ENCODE measurements at places on chromosomes 11 and 22.

DNA sequence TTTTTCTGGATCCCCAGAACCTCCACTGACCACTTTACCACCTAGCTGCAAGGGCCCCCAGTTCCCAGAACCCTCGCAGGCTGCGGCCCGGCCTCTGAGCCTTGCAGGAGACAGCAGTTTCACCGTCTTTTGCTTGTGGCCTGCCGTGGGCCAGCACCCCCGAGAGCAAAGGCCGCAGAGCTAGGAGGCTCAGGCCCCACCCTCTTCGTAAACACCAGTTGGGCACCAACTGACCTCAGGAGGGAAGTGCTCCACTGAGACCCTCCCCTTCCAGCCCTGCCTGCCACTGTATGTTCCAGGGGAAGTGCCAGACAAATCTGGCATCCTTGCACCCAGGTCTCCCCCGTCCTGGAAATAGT lies 23.4 kb upstream of the CREB3L1 start:
- no peak for DNase-seq

DNA sequence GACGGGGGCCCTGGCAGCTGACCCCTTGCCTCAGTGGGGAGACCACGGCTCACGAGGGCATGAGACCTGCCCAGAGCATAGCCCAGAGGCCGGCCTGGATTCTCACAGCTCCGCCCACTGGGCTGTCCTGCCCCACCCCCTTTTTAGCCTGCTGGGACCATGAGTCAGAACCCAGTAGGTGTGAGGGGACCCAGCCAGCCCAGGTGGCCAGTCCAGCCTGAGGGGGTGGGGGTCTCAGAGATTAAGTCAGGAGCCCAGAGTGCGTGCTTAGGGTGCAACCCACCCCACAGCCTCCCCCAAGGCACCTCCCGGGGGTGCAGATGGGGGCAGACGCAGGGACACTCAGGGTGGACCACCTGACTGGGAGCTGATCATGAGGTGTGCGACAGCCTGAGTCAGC lies 40.1 kb upstream of the PPARA start:
- DNase-seq, result no peak

GRCh38 chr11:35598254-35599125 lies 19.8 kb upstream of the FJX1 start:
- no peak for DNase-seq

DNA sequence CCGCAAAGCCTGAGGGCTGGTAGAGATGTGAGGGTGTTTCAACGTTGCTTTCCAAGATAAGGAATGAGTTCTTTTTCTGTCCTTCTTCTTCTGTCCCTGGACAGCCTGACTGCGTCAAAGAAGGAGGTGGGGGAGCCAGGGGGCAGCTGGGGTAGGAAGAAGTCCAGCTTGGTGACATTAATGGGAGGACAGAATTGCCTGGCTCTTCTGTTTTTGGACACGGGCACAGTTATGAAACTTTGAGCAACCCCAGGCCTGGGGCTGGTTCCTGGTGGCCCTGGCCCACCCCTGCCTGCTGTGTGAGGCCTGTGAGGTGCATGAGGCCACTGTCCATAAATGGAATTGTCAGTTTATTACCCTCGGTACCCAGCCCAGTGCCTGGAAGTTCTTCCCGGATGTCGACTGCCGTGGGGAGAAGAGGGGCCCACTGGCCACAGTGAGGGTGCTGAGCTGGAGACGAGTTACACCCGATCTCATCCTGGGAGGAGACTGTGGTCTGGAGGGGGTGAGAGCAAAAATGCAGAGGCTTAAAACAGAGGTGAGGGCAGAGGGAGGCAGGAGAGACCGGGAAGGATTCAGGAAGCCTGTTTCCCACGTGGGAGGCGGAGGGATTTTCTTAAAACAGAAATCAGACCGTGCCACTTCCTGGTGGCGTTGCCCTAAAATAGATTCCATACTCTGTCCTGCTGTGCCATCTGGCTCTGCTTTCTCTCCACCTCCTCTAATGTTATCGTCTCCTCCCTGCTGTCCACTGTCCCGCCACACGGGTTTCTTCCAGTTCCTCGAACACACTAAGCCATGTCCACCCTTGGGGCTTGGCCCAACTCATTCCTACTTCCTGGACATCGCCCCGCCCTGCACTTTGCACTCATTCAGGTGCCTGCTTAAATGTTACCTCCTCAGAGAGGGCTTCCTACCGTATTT lies 59.7 kb upstream of the RASD2 start:
- no peak for DNase-seq

DNA sequence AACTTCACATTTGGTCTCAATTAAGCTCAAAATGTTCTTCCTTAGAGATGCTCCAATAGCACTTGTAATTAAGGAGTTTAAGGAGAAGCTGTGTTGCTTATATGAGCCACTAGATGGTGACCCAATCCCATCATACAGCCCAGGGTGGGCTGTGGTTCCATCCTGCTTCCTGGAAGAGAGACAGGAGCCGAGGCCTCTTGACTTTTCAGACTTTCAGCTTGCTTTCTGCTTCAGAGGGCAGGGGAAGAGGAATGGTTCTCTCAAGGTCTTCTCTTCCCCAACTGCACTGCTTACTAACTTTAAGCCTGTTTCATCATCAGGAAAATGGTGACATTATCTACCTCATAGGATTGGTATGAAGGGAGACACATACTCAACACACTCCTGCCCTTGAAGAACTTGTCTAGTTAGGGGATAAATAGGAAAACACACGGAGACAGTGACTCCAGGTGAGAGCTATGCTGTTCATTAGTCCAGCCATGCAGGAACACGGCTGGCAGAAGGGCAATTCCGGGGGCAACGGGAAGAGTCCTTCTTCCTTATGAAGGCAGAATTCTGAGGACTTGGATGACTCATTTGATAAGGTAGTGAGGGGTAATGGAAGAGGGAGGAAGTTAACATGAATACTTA lies 20.1 kb downstream of the TMEM218 start:
- DNase-seq, result no peak

DNA sequence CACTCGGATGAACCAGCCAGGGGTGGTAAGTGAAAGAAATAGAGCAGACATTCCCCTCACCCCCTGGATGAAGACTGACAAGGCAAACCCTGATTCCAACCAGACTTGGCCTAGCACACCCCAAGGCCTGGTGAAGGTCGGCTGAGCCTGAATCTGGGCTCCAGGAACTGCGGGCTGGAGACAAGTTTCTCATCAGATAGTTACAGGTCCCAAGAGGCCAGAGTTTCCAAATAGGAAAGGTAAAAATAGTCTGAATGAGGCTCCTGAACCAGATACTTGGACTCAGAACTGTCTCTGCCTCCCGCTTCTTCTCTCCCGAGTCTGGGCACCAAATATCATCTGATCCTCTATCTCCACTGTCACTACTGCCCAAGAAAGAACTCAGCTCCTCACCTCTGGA lies 7.8 kb downstream of the ZMAT5 start:
- no peak for DNase-seq

DNA sequence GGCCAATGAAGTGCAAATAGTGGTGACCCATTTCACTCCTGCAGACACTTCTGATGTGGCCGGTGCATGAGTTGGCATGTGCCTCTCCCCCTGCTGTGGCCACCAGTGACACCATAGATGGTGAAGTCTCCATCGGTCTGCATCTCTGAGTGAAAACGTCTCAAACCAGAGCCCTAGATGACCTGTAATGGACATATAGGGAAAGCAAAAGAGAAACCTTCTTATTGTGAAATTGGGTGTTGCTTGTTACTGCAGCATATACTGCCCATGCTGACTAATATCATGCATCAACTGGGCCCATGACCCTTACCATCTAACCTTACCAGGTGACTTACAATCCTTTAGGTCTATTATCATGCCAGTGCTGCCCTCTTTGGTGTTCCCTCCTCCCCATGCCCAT lies 11.7 kb upstream of the VPS37C start:
- DNase-seq, result no peak

- no peak for DNase-seq
Measured at GRCh38 chr11:11296434-11296833, 56.6 kb downstream of the CSNK2A3 start.

DNA sequence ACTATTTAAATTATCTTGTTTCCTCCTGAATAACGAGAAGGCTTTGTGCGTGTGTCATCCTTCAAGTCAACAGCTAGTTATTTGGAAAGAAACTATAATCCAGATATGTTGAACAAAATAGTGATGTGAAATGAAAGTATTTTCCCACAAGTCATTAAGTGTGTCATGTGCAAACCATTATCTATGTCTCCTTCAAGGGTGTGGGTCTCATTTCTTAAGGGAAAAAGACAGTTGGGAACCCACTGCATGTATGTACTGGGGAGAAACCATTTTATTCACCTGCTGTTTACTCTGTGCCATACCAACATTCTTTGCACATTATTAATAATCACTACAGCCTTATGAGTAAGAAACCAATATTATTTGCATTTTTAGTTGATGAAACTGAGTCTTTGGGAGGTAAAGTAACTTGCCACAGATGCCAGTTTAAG lies 145.3 kb upstream of the CTSC start:
- no peak for DNase-seq

DNA sequence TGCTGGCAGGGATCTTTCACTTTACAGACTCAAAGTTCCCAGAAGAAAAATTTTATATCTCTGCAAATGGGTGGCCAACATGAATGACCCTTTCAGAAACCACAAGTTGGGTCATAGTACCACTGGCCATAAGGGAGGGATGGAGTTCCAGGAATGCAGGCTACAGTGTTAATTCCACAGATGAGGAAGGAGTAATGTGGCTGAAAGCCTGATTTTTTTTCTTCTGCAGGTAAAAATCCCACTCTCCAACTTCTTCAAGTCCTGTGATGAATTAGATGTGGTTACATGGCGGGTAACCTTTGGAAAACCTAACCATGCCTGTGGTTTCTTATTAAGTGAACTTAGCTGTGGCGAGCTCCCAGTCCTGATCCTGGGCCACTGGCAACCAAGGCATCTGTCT lies 103.2 kb downstream of the SLC1A2 start:
- DNase-seq, result no peak

DNA sequence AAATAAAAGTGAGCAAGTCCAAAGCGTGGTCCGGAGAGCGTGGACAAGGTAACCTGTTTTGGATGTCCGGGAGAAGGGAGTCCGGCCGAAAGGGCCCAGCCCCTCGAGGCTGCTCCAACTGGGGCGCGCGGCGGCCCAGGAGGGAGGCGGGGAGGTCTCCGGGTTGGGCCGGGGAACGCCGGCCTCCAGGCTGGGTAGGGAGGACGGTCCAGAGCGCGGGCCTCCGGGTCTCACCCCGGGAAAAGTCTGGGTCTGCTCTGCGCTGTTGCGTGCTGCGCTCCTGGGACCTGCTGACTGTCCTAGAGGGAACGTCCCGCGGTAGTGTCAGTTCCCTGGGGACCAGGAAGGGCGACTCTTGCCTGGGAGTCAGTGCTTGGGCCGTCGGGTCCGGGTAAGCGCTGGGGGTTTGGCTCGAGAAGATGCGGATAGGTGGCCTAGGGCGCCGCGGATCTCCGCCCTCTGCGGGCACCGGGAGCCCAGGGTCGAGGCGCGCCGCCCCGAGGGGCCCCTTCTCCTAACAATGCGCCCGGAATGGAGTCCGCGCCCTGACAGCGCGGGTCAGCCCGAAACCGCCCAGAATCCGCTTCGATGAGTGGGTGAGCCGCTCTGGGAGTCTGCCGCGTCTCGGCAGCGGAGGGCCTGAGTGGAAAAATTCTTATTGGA lies 988 bp upstream of the FLI1 start:
- no peak for DNase-seq

DNA sequence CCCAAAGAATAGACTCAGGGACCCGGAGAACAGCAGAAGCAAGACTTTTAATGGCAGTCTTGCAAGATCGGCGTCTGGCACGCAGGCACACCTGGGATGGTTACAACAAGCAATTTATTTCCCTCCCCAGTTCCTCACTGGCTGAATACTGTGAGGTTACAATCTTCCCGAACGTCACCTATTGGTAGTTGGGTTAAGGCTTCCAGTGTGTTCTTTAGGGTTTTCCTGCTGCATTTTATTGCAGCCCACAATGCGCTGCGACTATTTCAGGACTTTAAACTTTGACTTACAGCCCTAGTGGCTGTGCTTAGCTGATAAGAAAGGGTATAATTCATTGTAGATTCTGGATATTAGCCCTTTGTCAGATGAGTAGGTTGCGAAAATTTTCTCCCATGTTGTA lies 11.5 kb upstream of the TRIM68 start:
- no peak for DNase-seq

GRCh38 chr11:27459191-27459590 lies 13.4 kb downstream of the LGR4 start:
- no peak for DNase-seq

DNA sequence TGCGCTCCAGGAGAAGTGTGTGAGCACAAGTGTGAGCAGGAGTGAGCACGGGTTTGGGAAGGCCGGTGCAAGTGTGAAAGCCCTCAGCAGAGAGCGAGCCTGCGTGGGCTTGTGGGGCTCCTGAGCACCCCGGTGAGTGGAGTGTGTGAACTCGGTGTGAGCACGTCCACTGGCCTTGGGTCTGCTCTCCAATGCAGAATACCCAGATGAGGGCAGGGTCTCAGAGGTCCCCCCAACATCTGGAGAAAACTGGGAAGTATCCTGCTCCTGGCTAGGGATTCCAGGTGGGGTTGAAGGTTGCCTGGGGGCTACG lies 1.2 kb downstream of the ESRRA start:
- no peak for DNase-seq

GRCh38 chr11:45113807-45114206 lies 32.6 kb upstream of the PRDM11 start:
- no peak for DNase-seq

DNA sequence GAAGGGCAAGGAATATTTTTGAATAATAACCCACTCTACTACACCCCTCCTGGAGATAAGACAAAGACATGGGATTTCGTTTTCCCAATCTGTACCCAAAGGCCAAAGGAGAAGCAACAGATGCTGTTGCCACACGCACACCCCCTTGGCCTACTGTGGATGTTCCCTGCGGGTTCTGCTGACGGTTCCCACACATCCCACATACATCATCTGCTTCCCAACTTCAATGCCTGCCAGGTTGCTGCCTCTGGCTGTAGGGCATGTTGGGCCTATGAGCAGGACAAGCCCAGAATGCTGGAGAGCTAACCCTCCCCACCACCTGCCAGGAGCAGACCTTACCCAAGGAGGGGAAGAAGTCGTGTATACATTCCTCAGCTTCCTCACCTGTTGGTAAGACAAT lies 13.6 kb upstream of the RBFOX2 start:
- DNase-seq, result no peak

- DNase-seq, result no peak
Measured at GRCh38 chr11:63874511-63874910, 35.6 kb downstream of the MARK2 start.

GRCh38 chr11:59223611-59224010 lies 10.9 kb upstream of the MPEG1 start:
- DNase-seq, result no peak

- no peak for DNase-seq
Measured at GRCh38 chr11:15663777-15664218, 549.1 kb downstream of the INSC start.

Measured in GOT3 (cell line).